ENCODE measurements at places on chromosomes 3 and 15.

DNA sequence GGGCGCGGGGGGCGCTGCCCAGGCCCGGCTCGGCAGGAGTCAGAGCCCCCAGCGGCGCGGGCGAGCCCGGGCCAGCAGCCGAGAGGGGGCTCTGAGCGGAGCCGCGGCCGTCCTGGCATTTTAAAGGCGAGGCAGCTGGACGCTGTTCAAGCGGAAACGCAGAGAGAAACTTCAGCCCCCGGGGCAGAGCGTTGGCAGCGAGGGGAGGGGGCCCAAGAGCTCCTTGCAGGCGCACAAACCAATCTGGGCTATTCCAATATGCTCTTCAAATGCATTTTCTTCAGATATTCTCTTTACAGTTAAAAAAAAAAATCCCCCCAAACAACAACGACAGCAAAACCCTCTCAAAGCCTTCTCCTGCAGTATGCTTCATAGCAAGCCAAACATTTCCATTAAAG is at the start of gene CTXND1:
Gene CTXND1 (minus strand): TSS at position 93 of the 398 bp plus-strand sequence. CDS start 50,264 bp downstream, outside the sequence.
- no peak for DNase-seq

DNA sequence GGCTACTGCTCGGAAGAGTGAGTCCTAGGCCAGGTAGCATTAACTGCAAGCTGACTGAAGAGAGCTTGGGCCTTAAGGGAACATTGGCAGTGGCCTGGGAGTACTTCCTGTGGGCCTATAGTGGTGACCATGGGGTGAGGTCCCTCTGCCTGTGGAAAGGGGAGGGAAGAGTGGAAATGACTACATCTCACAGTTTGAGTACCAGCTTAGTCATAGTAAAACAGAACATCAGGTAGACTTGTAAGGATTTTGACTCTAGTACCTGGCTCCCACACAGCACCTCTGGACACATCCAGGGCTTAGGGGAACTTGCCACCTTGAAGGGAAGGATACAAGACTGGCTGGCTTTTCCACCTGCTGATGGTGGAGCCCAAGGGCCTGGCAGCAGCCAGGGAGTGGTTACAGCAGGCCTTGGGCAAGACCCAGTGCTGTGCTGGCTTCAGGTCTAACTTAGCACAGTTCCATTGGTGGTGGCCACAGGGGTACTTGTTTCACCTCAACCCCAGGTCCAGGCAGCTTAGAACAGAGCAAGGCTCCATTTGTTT is 147.8 kb downstream of the SLC9A9 start:
- no peak for DNase-seq

DNA sequence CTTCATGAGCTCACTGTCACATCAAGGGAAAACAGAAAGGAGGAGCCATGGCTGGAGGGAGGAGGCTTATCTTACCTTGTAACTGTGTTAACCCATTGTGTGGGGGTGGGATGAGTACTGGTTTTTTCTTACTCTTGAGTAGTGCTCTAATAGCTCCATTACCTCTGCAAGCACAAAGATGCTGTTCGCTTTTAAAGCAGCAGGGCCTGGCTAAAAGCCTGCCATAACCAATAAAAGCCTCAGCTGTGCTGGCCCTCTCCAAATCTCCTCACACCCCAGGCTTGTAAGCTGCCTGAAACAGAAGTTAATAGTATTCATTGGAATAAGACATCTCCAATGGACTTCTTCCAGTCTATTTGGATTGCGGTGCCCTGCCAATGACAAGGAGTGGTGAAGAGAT is 544.1 kb downstream of the TUSC7 start:
- DNase-seq, result no peak

DNA sequence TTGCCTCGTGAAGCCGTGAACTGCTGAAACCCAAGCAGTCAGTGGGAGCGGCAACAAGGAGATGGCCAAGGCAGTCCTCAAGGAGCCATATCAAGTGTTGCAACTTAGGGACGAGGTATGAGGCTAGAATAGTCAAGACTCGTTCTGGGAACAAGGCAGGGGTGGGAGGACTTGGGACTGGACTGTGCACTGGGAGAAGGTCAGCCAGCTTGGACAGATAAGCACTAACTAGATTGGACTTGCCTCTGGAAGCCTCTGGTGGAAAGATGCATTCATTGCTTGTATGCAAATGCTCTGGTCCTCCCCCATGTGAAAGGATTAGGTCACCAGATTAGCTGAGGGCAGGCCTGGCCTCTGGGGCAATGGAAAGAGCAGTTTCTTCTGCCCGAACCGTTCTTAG is 123.3 kb upstream of the CTNNB1 start:
- no peak for DNase-seq

DNA sequence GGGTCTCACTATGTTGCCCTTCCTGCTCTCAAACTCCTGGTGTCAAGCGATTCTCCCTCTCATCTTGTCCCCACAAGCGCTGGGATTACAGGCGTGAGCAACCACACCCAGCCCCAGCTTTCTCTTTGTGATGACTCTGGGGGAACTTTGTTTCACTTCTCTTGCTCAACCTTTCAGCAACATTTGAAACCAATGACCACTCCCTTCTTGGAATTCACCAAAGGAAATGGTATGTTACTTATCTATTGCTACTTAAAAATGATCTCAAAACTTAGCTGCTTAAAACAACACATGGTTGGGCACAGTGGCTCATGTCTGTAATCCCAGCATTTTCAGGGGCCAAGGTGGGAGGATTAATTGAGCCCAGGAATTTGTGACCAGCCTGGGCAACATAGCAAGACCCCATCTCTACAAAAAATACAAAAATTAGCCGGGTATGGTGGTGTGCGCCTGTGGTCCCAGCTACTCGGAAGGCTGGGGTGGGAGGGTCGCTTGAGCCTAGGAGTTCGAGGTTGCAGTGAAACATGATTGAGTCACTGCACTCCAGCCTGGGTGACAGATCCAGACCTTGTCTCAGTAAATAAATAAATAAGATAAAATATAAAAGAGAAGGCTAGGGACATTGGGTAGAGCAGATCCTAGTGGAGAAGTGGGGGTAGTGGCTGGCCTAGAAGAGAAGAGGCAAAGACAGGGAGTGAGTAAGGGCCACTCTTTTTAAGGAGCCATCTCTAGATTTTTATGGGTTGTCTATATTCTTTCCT is 10.3 kb upstream of the COPG1 start:
- peak; percentile 31 for DNase-seq

GRCh38 chr3:58720526-58720925 is 54.0 kb upstream of the FAM3D start:
- DNase-seq, result no peak

Data from AG09309 (cell line).